ENCODE measurements at places on chromosomes 6 and 20.

DNA sequence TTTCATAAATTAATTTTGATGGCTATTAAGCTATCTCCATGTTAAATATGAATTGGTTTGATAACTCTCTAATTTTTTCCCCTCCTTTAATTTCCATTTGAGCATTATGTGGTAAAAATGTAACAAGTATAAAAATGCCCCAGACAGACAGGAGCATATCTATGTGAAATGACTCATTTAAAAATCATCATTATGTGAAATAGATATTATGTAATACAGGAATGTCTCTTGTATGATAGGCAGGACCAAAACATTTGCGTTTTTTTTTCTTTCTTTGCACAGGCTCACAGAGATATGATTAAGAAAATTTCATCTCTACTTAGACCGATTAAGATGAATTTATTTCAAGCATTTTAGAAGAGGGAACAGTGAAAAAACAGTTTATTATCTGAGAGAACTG, 95.8 kb downstream of the AKAP7 start:
- no peak for DNase-seq

DNA sequence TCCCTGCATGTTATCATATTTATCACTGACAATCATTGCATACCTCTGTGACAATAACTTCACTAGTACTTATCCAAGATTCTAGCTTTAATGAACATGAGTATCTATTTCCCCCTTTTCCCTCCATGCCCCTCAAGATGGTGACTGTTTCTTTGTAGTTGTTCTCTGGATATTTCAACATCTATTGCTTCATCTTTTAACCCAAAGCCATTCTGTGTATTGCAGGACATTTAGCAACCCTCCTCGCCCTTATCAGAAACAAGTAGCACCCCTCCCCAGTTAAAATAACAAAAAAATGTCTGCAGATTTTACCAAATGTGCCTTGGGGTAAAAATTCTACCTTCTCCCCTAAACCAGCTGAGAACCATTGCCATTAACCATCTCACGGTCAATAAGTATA, 979.8 kb upstream of the MANEA start:
- DNase-seq: no peak

DNA sequence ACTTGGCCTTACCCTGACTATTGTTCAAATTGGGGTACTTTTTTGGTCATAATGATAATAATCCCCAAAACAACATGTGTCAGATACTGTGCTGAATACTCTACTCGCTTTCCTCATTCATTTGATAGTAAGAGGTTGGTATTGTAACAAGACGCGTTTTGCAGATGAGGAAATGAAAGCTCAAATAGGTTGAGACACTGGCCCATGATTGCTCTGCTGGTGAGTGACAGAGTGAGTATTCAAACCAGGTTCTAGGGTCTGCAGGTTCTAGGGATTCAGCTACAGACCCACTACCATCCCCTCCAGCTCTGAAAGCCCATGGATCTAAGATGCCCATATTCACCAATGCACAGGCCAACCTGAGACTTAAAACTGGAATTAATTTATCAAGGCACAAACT, 1.3 kb upstream of the ENPP4 start:
- DNase-seq: peak; percentile 8

GRCh38 chr6:13687917-13688351, 23.7 kb downstream of the RANBP9 start:
- DNase-seq: no peak

GRCh38 chr6:136551103-136551502, 881 bp upstream of the MAP7 start:
- DNase-seq: peak; percentile 54
